ENCODE measurements at places on chromosomes 4 and X. TPM values are rescaled to one million over a fixed set of nuclear protein-coding genes. Genes with fewer than 3 reads are reported as not detected.

Gene UPF3B
- 9.8 TPM for total RNA-seq

GRCh38 chr4:100907465-100908454 is 389.9 kb upstream of the EMCN start:
- no peak overlapping the region for H3K4me3 ChIP-seq
- no peaks in the 10 kb centered on the region for H3K27me3 ChIP-seq
- no peak for DNase-seq
- no peaks in the 10 kb centered on the region for H3K36me3 ChIP-seq
- no peaks in the 10 kb centered on the region for H3K4me1 ChIP-seq
- no peak overlapping the region for H3K27ac ChIP-seq

DNA sequence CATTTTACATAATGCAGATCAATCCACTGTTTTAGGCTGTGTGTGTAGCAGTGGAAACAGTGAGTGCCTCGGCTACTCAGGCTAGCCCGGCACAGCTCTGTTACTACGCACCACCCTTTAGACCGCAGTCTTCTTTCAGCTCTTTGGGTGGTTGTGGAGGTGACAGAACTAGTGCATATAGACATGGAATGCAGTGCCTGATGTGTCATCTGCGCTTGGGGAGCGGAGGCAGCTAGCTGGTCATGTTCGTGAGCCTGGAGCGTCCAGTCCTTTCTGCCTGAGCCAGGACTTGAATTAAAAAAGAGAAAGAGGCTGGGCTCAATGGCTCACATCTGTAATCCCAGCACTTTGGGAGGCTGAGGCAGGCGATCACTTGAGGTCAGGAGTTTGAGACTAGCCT is 4.8 kb downstream of the TBC1D14 start:
- no peaks in the 10 kb centered on the region for H3K27me3 ChIP-seq
- no peak overlapping the region for H3K27ac ChIP-seq
- H3K4me3 ChIP-seq = no peak overlapping the region
- H3K4me1 ChIP-seq = no peaks in the 10 kb centered on the region
- no peak for DNase-seq

DNA sequence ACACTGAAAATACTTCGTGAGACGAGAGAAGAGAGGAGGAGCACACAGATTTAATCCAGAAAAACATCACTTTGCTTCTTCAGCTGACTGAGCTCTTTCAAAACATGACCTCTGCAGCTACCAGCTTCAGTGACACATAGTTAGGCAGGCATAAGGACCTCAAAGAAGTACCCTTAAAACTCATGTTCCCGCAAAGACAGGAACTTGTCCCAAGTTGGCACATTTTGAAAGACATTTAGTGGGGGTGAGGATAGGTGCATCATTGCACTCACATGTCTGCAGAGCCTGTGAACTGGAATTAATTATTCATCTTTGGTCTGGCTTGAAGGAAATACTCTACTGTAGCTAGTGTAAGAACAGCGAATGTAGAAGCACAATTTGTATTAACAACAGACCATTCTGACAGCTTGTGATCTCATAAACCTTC is 221.8 kb downstream of the MGST2 start:
- no peaks in the 10 kb centered on the region for H3K4me1 ChIP-seq
- H3K27ac ChIP-seq = peak overlapping the region; percentile 46
- no peaks in the 10 kb centered on the region for H3K27me3 ChIP-seq
- no peaks in the 10 kb centered on the region for H3K36me3 ChIP-seq

GRCh38 chr4:77167173-77167572 is 10.2 kb downstream of the CCNG2 start:
- no peak overlapping the region for H3K4me3 ChIP-seq
- no peaks in the 10 kb centered on the region for H3K27me3 ChIP-seq
- H3K4me1 ChIP-seq = no peaks in the 10 kb centered on the region
- no peaks in the 10 kb centered on the region for H3K36me3 ChIP-seq
- no peak for DNase-seq
- no peak overlapping the region for H3K27ac ChIP-seq

DNA sequence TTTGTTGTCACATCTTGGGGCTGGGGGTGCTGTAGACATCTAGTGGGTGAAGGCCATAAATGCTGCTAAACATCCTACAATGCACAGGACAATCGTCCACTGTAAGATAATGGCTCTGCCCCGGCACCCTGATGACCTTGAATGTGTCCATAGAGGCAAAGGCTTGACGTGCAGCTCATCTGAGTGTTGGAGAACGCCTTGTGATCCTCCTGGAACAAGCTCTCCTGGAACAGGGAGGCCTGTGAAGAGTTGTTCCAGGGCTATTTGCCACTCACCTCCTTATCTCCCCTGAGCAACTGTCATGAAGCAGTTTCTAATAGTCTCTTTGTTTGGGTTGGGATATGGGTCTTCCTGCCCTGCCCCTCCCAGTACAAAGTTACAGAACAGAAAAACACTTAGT is 15.2 kb upstream of the PCYT1B start:
- no peaks in the 10 kb centered on the region for H3K36me3 ChIP-seq
- no peak overlapping the region for H3K27ac ChIP-seq

GRCh38 chr4:151745481-151746231 is 15.2 kb downstream of the GATB start:
- no peak overlapping the region for H3K4me3 ChIP-seq
- H3K27ac ChIP-seq = peak overlapping the region; percentile 72
- H3K36me3 ChIP-seq = no peaks in the 10 kb centered on the region
- H3K4me1 ChIP-seq = peaks cover 12% of the 10 kb centered on the region

GRCh38 chr4:138334346-138335016 is 92.3 kb upstream of the SLC7A11 start:
- no peak overlapping the region for H3K4me3 ChIP-seq
- H3K27me3 ChIP-seq = no peaks in the 10 kb centered on the region
- no peak for DNase-seq
- no peaks in the 10 kb centered on the region for H3K36me3 ChIP-seq

- H3K27me3 ChIP-seq = no peaks in the 10 kb centered on the region
- H3K4me3 ChIP-seq = no peak overlapping the region
- no peak overlapping the region for H3K27ac ChIP-seq
- H3K36me3 ChIP-seq = no peaks in the 10 kb centered on the region
These were observed 8.1 kb upstream of the DKK2 start for GRCh38 chr4:107044170-107044569.

DNA sequence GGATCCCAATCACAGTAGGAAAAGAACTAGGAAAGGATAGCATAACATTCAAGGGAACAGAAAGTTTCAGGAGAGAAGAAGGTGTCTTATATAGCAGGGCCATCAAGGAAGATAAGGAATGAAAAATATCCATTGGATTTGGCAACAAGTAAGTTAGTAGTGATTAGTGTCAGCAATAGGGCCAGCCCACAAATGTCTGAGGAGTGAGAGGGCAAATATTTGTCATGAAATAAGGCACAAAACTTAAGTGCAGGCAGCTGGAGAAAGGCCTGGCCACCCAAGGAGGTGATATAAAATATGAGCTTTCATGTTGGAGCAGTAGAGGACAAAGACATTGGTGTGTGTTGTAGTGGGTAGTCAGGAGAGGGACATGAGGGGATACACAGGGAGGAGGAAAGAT is 132.1 kb downstream of the COL4A6 start:
- DNase-seq = no peak
- H3K27ac ChIP-seq = no peak overlapping the region

DNA sequence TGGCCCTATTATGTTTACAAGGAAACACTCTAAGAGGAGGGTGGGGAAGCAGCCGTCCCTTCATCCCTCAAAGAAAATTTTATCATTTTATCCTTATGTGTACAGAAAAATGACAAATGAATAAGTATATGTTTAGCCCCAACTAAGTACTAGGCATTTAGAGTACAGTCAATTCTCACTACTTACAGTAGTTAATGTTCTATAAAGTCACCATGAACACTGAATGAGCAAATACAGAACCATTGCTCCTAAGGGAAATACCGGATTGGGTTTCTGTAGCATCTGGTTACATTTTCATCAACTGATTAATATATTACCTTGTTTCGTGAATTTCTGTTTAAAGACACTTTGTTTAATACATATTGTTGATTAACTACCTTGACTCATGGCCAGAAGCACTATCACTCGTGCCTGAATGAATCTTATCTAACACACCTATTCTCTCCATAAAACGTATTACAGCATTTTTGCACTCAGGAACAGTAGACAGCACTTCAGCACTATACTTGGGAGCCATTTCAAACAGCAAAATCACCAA is 109.3 kb downstream of the ASB9 start:
- no peaks in the 10 kb centered on the region for H3K27me3 ChIP-seq
- no peaks in the 10 kb centered on the region for H3K36me3 ChIP-seq
- no peaks in the 10 kb centered on the region for H3K4me1 ChIP-seq
- H3K27ac ChIP-seq = no peak overlapping the region

GRCh38 chr4:74540193-74540592 is 95.3 kb downstream of the AREG start:
- no peaks in the 10 kb centered on the region for H3K27me3 ChIP-seq
- H3K4me1 ChIP-seq = no peaks in the 10 kb centered on the region
- no peak for DNase-seq

DNA sequence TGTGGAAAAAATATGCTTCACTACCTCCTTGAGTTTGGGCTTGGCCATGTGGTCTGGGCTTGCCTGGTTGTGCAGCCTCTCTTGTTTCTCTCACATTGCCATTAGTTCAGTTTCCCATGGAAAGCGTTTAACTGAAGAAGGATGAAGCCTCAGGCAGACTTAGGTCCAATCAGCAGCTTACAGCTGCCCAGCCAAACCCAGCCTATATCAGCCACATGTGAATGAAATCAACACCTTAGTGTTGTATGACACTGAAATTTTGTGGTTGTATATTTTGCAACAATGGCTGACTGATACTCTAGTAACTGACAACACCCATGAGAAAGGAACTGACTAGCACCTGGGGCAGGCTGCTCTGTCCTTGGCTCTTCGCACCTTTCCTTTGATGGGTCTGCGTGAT is 81.2 kb downstream of the KLF8 start:
- H3K27me3 ChIP-seq = no peaks in the 10 kb centered on the region
- DNase-seq = no peak
- no peaks in the 10 kb centered on the region for H3K36me3 ChIP-seq
- H3K4me1 ChIP-seq = no peaks in the 10 kb centered on the region
- no peak overlapping the region for H3K4me3 ChIP-seq
- no peak overlapping the region for H3K27ac ChIP-seq

DNA sequence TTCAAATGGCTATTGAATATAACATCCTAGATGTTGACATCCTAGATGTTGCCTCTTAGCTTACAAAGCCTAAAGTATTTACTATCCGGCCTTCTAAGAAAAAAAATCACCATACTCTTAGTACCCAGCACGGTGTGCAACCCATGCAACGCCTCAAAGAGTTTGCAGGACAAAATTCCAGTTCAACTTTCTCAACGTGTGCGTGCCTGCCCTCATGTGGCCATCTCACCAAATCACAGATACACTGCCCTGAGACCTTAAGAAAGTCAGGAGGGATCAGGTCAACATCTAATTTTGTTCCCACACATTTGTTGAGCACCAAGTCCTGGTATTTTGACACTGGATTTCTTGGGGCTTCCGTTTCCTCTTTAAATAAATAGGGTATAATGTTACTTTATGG is 68.3 kb downstream of the CRMP1 start:
- no peak overlapping the region for H3K4me3 ChIP-seq
- no peak overlapping the region for H3K27ac ChIP-seq
- no peak for DNase-seq

Gene ZNF275
- 18.3 TPM for total RNA-seq

Gene CNKSR2
- total RNA-seq = 4.8 TPM

Gene ATP7A
- 8.8 TPM for total RNA-seq

DNA sequence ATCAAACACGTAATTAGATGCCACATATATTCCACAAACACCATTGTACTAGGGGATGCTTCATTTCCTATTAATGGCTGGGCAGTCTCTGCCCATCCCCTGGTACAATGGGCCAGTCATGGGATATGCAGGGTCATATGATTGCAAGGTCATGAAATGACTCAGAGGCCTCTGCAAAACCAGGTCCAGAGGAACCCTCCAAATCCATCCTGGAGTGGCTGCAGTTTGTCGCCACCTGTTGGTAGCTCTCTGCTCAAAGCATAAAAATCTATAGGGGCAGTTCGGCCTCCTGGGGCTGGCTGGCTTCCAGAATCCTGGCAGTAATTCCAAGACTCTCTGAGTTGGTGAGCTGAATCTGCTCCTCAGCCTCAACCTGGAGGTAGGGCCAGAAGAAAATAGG is 22.9 kb upstream of the PUDP start:
- no peak overlapping the region for H3K4me3 ChIP-seq
- H3K27ac ChIP-seq = no peak overlapping the region
- no peaks in the 10 kb centered on the region for H3K36me3 ChIP-seq
- DNase-seq = no peak
- H3K4me1 ChIP-seq = no peaks in the 10 kb centered on the region

DNA sequence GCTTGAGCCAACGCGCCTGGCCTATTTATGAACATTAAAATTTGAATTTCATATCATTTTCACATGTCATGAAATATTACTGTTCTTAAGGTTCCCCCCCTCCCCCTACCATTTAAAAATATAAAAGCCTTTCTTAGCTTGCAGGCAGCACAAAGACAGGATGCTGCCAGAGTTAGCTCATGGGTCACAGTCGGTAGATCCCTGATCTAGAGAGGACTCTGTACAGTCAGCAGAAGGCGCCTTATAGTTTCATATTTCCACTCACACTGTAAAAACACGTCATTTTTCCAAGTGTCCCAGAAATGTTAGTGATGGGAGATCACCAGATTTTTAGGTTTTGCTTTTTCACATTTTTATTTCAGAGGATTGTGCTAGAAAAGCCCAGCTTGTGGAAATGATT is 12.2 kb downstream of the NOCT start:
- DNase-seq = no peak
- H3K4me3 ChIP-seq = no peak overlapping the region
- H3K27ac ChIP-seq = no peak overlapping the region
- H3K4me1 ChIP-seq = no peaks in the 10 kb centered on the region
- no peaks in the 10 kb centered on the region for H3K36me3 ChIP-seq

DNA sequence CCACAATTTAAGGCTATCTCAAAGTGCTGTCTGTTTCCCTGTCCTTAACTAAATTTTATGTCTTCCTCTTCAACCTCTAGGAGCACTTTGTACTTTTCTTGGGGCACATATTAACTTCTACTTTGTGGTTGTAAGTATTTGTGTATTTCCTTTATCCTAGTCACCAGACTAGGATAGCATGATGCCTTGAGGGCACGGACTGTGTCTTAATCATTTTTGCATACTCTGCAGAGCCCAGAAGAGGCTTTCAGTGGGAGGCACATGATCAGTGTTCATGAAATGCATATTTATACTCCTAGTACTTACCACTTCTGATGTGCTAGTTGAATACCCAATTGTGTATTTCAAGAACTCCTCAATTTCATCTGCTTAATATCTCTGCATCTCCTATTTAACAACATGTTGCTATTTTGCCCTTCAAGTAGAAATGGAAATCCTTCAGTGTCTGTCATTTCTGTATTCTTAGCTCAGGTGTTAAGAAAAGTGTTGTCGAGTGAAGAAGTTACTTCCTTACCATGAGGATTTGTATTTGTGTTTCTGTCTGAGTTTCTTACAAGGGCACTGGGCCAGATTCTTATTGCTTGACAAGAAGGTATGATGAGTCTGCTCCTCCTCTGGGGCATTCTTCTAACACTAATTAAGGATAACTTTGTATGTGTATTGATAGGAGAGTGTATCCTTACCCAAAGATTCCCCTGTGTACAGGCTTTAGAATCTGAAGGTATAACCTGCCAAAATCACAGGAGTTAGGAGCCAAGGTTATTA is 28.3 kb upstream of the PGRMC2 start:
- no peak overlapping the region for H3K27ac ChIP-seq
- no peak for DNase-seq
- no peaks in the 10 kb centered on the region for H3K36me3 ChIP-seq
- H3K27me3 ChIP-seq = no peaks in the 10 kb centered on the region
- no peak overlapping the region for H3K4me3 ChIP-seq
